ENCODE measurements at places on chromosomes 11 and 22.

GRCh38 chr22:30196141-30196879, 50.2 kb downstream of the LIF start:
- DNase-seq, result peak; percentile 100

GRCh38 chr11:76161261-76161961, 44.9 kb downstream of the WNT11 start:
- DNase-seq, result peak; percentile 90

DNA sequence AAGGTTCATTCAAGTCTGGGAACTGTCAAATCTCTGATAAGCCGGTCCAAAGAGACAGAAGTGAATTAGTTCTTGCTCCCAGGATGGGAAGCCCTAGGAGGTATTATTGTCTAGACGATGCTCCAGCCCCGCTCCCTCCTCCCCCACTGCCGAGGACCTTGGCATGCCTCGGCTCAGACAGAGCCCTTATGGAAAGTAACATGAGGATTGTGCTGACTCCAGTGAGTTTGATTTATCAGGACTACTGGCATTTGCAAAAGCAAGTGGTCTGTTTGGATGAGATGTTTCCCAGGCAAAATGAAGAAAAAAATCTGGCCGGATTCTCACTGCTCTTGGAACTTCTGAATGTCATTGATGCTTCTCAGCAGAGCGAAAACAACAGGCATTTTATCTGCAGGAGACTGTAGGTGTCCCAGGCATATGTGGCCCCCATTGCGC, 341.0 kb downstream of the ETS1 start:
- DNase-seq, result peak; percentile 92

DNA sequence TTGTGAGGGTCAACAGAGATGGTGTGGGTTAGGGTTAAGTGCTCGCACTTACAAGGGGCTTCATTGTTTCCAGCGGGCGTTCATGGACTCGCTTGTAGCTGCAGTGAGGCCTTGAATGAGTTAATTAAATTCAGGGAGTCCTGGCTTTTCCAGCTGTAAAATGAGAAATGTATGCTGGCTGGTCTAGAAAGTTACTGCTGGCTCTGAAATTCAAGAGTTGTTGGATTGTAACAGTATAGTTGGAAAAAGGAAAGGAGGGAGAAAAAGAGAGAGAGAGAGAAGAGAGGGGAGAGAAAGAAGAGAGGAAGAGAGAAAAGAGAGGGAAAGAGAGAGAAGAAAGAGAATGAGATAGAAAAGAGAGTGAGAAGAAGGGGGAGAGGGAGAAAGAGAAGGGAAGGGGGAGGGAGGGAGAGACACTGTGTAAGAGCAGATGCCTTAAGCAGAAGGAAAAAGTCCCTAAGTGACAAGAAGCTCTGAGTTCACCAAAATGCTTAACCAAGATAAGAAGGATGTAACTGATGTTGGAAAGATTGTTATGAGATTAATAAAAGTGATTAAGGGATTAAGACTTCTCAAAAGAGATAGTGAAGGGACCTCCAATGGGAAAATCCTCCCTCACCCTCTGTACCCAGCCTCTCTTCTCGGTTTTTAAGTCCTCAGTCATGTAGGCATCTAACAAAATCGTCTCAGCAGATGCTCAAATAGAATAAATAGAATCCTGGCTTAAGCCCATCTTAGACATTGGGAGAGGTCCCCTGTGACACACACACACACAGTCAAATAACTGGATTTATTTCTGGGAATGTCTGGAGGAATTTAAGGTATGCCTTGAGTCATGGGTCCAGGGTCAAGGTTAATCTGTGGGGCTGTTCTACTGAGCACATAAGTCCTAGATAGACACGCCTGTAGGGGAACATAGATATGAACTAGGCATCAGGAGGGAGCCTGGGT, 477.9 kb downstream of the MIAT start:
- peak; percentile 96 for DNase-seq

GRCh38 chr22:29369460-29369859, 18.9 kb downstream of the AP1B1 start:
- peak; percentile 61 for DNase-seq

DNA sequence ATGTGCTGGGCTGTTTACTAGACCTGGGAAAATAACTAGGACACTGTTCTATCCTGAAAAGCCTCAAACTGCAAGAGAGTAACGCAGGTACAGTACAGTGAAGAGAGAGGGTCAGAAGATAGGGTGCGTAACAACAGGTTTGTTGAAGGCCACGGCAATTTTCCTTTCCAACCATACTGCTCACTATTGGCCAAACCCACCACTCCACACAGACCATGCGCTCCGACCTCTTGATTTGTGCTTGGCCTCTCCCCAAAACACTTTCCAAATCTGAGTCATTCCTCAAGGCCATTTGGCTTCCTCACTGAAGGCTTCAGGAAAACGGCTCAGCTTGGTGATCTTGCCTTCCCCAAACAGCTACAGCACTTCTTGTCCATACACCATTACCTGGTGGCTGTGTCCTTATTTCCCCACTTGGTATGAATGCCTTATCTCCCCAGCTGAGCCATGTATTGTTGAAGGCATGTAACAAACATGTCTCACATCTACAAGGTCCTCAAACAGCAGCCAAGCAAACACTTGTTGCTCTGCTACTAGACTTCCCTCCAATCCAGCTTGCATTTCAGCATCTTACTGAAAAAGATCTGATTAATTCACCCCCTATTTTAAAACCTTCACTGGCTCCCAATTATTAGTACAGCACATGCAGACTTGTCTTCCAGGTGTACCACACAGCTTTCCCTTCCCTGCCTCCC, 40.9 kb downstream of the TCF20 start:
- DNase-seq, result peak; percentile 15
